ENCODE measurements at places on chromosomes 1 and 21. TPM values are rescaled to one million over a fixed set of nuclear protein-coding genes. Genes with fewer than 3 reads are reported as not detected.

DNA sequence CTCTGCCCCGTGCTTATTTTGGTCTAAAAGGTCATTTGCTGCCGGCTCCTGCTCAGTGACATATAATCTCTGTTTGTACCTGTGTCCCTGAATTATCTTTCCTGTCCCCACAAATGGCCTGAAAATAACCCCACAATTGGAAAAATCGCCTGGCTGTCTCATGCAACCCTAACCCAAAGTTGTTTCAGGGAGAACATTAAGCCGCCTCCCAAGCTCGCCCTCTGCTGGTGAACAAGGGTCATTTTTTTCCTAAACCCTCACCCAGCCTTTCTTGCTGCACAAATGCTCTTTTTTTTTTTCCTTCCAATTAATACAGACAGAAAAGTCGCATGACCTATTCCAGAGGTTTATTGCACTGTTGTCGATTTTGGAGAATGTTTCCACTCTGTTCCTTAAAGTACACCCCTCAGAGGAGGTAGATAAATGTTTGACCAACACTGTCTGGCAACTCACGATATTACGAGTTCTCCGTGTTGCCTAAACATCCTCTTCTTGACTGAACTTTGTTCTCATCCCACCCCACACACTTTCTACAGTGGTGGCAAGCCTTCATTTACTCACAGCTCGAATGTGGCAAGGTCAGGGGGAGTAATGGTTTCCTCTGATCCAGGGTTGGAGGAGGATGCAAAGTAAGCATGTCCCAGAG, 148.7 kb downstream of the ZZZ3 start:
- DNase-seq: peak; percentile 64

DNA sequence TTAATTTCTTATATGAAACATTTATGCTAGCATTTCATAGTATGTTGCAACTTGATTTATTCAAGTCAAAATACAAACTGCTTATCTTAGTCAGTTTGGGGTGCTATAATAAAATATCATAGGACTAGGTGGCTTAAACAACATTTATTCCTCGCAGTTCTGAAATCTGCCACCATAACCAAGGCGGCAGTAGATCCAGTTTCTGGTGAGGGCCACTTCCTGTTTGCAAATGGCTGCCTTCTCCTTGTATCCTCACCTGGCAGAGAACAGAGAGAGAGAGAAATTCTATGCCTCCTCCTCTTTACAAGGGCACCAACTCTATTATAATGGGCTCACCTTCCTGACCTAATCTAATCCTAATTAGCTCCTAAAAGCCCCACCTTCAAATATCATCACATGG, 76.1 kb upstream of the RGS2 start:
- peak; percentile 30 for DNase-seq

DNA sequence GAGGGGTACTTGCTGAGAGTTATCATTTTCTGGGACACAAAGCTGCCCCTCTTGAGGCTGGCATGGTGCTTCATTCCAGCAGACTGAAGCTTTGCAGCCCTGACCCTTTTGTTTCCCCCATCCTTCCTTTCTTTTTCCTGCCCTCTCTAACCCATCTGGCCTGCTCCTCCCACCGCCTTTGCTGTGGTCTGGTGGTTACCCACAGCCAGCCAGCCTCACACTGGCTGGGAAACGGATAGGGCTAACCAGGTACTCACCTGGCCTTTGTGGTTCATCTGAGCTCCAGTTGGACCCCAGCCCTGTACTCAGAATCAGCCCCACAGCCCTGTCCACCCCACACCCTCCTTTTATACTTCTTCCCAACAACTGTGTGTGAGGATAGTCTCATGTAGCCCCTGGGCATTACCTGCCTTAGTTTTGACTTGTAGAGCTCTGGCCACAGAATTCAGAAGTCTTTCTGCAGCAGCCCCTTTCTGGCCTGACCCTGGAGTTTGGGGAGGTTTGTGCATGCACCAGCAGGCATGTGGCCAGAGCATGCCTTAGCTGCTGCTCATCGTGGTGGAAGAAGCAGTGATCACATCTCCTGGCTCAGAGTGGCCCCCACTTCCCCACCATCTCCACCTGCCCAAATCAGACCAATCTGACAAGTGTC, 138.0 kb downstream of the TRABD2B start:
- no peak for DNase-seq

DNA sequence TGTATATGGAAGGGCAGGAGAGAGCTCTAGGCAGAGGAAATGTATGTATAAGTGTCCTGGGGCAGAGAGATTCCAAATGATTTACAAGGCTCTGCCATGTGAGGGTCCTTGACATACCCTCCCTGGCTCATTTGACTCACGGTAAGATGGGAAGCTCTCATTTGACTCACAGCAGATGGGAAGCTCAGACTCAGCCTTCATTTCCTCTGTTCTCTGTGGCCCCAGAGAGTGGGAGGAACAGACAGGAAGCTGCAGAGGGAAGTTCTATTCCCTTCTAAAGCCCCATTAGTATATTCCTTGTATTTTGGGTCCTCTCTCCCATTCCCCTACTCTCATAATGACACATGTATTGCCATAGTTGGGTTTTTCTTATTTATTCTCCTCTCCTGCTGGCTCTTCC, 44.9 kb downstream of the FOXD2 start:
- DNase-seq: peak; percentile 18

Gene ARHGAP29
- total RNA-seq: 43.1 TPM

GRCh38 chr21:42699196-42699595, 45.8 kb downstream of the PDE9A start:
- no peak for DNase-seq

GRCh38 chr1:23558140-23558871, 995 bp downstream of the ID3 start:
- DNase-seq: peak; percentile 84

Gene HAO2
- total RNA-seq: not detected

- DNase-seq: no peak
Observed at GRCh38 chr1:107145637-107146036, 4.8 kb downstream of the NTNG1 start.

GRCh38 chr1:235074523-235075047, 54.1 kb downstream of the TOMM20 start:
- peak; percentile 67 for DNase-seq

Gene DENND2C
- total RNA-seq: 0.21 TPM

DNA sequence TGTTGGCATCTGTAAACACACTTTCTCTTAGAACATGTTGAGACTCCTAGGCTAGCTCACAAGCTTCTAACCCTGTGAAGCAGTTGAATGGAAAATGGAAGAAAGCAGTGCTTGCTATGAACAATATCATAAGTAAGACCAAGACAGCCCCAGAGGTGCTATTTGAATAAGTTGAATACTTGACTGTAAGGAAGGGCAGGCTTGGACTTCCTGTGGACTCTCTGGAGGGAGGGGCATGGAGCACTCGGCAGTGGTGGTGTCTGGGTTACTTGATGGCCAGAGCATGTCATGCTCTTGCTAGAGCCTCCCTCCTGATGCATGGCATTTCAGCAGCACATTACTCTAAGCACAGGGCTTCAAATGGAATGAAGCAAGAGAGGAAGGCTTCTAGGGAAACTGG, 60.0 kb downstream of the MRPS6 start:
- DNase-seq: no peak

DNA sequence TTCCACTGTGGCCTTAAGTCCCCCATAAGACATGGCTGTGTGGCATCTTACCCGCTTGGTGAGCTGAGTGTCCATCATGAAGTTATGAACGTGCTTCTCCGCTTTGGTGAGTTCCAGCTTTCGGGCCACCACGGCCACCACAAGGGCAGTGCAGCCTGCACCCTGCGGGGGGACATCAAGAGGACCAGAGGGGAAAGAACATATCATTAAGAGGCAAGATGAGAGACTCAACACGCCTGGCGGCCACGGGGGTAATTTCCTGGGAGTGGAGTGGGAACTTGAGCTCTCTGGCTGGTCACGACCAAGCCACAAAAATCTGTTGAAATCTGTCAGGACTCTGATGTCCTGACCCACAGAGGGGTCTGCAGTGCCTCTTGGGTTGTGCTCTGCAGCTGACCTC, 117.9 kb upstream of the ADAR start:
- DNase-seq: no peak

DNA sequence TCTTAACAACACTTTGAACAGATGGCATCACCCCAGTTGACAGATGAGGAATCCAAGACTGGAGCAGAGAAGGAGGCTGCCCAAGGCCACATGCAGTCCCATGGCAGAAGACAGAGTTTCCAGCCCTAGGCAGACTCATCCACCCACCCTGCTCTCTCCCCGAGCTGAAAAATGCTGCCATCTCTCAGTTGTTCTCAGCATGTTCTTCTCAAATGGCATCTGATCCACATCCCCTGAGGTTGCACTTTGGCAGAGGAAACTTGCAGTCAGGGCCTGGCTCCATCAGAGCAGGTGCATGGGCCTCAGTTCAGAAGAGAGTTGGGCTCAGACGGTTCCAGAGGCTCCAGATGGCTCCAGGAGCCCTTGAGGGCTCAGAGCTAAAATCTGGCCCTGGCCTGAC, 709.4 kb downstream of the MATN1 start:
- no peak for DNase-seq

Gene PTCH2
- not detected for total RNA-seq

Gene TFF2
- total RNA-seq: not detected

Gene PDZK1IP1
- total RNA-seq: not detected

Gene SLC1A7
- total RNA-seq: not detected

- DNase-seq: no peak
Observed at GRCh38 chr1:41378999-41379737, 17.9 kb downstream of the FOXO6 start.

Gene ILDR2
- 8.3 TPM for total RNA-seq

Gene FAM163A
- not detected for total RNA-seq

DNA sequence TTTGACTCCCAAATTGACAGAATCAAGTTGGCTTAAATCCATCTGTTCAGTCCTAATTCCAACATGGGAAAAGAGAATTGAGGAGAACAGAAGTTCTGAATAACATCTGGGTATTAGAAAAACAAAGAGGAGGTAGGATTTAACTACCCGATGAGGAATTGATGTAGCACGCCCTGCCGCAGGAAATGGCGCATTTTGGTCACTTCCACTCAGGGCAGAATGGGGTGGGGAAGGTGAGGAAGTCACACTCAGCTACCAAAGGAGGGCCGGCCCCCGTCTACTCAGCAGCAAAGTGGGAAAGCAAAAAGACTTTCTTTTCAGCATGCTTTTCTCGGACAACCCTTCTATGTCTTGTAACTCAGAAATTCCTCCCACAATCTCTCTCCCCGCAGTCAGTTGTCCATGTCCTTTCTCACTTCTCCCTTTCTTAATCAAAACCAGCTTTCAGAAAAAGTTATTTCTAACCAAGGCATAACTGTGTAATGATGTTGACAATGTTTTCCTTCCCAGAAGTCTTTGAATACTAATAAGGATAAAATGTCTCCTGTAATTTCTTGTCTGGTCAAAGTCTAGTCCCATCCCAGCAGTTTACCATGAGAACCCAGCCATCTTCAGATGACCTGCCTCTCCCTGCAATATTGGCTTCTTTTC, 60.5 kb upstream of the SIPA1L2 start:
- DNase-seq: no peak

Gene HORMAD1
- total RNA-seq: not detected

GRCh38 chr1:161001525-161001924, 19.4 kb downstream of the F11R start:
- DNase-seq: no peak

Gene OXCT2
- total RNA-seq: not detected

Gene GMEB1
- total RNA-seq: 9.2 TPM

Gene LRRC53
- total RNA-seq: not detected

- DNase-seq: no peak
Observed at GRCh38 chr1:58402444-58402843, 144.1 kb downstream of the OMA1 start.

- DNase-seq: no peak
Observed at GRCh38 chr1:8496473-8496872, 178.6 kb downstream of the SLC45A1 start.

DNA sequence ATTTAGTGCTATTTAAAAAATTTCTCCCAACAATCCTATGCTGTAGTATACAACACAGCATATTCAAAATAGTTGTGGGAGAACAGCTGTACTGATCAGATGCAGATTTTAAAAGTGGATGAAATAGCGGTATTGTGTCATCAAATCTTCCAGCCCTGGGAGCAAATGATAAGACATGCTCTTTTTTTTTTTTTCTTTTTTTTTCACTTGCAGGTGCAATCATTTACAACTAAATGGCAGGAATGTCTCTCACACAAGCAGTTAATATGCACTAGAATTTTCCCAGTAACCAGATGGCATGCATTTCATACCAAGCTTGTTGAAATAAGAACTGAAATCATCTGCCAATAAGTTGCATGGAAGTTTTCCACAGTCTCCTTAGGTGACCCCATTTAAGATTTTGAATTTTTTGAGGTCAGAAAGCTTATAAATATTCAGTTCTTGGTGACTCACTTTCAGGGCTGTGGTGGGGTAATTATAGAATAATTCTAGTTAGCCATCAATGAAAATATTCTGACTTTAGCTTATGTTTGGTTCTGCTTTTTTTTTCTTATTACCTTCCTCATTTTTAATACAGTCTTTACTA, 623.9 kb upstream of the NR5A2 start:
- DNase-seq: no peak

DNA sequence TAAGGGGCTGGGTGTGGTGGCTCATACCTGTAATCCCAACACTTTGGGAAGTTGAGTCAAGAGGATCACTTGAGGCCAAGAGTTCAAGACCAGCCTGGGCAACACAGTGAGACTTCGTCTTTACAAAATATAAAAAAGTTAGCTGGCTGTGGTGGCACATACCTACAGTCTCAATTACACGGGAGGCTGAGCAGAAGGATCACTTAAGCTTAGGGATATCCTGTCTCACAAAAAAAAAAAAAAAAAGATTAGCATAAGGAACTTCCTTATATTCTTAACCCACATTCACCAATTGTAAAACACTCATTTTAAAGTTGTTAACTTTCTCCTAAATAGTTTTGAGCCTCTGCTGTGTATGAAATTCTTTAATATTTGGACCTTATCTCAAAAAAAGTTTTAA, 53.1 kb downstream of the ABCD3 start:
- DNase-seq: no peak

GRCh38 chr1:235953801-235954200, 87.1 kb upstream of the LYST start:
- peak; percentile 80 for DNase-seq

Gene HPDL
- not detected for total RNA-seq

Gene DNAJC8
- total RNA-seq: 85.2 TPM

Gene TRPM2
- total RNA-seq: 1.4 TPM

DNA sequence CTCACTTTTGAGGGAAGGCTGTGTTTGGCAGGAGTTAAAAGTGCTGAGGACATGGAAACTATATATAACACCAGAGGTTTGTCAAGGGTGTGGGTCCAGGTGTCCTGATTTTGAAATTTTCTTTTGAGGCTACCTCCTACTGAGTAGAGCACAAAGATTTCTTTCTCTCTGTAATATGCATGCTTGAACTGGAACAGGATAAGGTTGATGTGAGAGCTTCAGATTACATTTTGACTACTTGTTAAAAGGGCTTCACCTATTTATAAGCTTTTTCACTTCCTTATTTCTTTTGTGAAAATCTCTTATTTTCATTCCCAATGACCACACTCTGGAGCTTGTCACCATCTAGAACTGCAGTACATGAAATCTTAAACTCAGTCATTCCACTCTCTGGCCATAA, 59.8 kb upstream of the PLA2G4A start:
- no peak for DNase-seq

Gene DMRTA2
- total RNA-seq: not detected

DNA sequence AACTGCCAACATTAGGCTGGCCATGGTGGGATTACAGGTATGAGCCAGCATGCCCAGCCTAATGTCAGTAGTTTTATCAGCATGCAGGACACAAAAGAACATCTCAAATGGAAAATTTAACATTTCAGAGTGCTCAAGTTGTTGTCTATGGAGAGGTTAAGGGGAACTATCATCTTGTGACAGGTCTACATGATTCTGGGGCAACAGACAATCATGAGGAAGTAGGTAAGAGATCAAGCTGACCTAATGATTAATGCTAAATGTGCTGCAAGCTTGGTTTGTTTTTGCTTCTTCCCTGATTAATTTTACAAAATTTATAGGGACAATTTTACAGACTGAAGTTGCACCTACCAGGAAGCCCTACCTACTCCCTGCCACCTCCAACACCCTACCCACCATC, 36.6 kb downstream of the FMO4 start:
- DNase-seq: no peak
